ENCODE measurements at places on chromosomes 6 and 20.

GRCh38 chr6:89503641-89504040 lies 70.7 kb downstream of the ANKRD6 start:
- DNase-seq: no peak

DNA sequence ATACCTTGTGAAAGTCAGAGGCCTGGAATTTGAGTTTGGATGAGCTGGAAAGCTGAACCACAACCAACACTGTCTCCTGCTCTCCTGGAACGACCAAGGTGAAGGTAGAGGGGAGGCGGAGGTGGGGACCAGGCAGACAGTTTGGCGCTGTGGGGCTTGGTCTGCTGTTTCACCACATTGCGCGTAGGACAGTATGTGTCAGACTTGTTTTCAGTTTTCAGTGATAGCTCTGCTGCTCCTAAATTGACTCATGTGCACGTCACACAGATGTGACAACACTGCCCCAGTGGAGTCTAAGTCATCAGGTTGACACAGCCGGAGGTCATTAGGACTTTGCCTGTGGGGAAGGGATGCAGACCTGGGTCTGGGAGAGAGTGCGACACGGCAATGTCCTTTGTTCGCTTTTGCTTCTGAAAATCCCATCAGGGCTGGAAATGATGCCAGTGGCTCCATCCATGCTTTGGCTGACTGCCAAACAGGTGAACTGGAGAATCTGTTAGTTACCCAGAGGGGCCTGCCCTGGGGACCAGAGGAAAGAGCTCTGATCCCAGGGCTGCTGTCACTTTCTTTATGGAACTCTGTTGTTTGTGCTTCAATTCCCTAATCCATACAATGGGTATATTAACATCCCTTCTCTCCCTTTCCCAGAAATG lies 255.5 kb downstream of the CDC5L start:
- no peak for DNase-seq

DNA sequence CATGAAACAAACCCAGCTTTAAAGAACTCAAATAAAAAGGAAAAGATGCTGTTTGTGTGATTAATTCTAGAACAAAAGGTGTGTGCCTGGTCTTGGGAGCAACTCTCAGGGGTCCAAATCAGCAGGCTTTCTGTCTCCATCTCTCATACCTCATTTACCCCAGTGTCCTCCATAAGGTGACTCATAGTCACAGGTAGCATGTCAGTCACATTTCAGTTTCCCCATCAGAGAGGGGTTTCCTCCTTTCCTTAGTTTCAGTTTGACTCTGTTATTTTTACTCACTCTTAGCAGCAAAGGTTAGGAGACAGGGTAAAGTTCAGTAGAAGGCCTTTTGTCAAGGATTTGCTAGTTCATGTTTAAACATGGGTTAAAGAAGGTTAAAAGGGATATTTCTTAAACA lies 46.2 kb downstream of the OGFRL1 start:
- no peak for DNase-seq

GRCh38 chr6:164262348-164262747 lies 847.8 kb downstream of the QKI start:
- no peak for DNase-seq

DNA sequence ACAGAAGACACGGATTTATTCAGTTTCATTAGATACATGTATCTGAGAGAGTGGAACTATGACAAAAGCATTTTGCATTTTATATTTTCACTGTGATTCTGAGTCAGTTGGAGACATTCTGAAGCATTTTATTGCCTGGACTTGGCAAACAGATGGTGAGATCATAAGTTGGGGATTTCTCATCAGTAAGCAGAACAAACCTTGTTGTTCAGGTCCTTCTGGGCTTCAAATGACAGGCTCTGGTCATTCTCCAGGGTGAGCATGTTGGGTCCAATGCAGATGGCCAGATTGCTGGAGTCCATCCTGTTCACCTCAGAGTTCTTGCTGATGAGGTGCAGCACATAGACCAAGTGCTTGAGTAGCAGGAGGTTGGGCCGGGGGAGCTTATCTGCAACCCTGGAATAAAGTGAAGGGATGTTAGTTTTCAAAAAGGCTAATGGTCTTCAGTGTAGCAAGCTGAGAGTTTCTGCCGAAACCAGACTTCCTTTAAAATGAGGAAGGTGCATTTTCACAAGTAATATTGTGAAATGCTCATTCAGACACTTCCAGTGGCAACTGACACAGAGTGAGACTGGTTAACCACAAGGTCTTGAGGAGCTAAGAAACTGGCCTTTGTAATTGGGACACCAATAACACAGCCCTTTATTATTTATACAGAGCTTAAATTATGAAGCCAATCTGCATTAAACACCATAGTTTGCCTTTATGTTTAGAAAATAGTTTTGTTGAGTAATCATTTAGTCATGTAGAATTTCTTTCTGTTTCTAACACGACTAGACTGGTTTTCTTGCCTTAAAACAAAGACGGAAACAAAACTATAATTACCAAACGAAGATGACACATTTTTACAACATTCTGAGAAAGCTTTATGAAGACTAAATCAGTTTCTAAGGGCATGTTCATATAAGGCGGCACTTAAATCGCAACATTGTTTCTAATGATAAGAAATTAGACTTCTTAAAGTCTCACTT lies 5.6 kb downstream of the TAGAP start:
- DNase-seq: no peak

- no peak for DNase-seq
Measured at GRCh38 chr20:57948180-57948955, 238.6 kb upstream of the PMEPA1 start.
